GM18507 (cell line): ENCODE measurements at places on chromosomes 2 and 18.

DNA sequence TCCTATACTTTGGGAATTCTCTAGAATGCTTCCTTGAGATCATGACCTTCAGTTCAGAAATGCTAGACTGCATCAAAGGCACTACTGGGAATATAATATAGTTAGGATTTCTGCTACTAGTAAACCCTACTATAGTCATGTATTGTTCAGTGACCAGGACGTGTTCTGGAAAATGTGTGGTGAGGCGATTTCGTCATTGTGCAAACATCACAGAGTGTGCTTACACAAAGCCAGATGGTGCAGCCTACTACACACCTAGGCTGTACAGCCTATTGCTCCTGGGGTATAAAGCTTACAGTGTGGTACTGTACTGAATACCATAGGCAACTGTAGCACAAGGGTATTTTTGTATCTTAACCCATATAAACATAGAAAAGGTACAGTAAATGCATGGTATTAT lies 13.0 kb downstream of the CXCR4 start:
- DNase-seq, result no peak

- no peak for DNase-seq
Measured at GRCh38 chr2:106342831-106343251, 125.4 kb downstream of the RGPD3 start.

GRCh38 chr2:211204902-211205301 lies 648.5 kb downstream of the CPS1 start:
- DNase-seq, result no peak

- DNase-seq, result no peak
Measured at GRCh38 chr18:71485611-71486010, 1058.5 kb downstream of the CBLN2 start.

DNA sequence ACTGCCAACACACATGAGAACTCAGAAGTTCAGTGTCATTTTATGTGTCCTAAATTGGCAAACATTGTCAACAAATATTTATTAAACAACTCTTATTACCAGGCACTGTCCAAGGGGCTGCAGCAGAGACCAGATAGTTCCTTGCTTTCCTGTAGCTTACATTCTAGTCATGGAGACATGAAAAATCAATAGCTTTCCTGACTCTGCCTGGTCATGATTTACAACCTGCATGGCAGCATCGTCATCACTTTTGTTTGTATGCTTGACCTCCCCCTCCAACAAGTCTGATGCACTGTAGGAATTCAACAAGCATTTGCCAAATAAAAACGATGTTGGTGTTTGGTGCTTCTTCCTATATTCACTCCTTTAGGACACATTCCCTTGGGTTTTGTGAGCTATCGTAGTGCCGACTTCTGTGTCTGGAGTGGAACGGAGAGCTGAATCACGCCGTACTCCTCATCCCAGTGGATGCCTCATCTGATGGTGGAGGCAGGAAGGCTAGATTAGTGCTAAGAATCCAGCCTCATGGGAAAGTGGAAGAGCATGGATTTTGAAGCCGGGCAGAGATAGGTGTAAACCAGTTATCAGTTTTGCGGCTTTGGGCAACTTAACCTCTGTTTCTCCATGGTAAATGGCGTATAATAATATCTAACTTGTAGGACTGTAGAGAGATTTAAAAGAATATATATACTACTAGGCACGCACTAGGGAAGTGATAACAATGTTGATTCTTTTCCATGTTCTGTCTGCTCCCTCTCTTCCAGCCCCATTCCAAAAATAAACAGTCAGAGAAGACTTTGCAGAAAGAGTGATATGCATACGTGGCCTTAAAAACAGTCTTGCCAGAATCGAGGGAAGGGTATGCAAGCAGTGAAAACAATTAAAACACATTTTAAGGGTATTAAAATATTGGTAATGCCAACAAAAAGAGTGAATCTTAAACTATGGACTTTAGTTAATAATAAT lies 120.5 kb upstream of the ZFP36L2 start:
- no peak for DNase-seq

DNA sequence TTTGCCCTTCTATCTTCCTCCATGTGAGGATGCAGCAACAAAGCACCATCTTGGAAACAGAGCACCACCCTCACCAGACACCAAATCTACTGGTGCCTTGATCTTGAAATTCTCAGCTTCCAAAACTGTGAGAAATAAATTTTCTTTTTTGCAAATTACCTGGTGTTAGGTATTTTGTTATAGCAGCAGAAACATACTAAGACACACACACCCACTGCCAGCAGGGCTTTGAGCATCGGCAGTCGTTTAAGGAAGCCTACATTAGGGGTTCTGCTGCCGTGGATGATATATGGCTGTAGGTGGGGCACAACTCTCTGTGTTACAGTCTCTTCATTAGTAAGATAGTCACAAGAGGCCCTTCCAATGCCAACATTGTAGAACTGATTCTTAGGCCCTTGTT lies 20.7 kb upstream of the MFSD6 start:
- DNase-seq, result no peak

GRCh38 chr2:11408959-11409571 lies 56.9 kb downstream of the E2F6 start:
- no peak for DNase-seq

- no peak for DNase-seq
Measured at GRCh38 chr2:46778511-46778910, 137.1 kb downstream of the MCFD2 start.

DNA sequence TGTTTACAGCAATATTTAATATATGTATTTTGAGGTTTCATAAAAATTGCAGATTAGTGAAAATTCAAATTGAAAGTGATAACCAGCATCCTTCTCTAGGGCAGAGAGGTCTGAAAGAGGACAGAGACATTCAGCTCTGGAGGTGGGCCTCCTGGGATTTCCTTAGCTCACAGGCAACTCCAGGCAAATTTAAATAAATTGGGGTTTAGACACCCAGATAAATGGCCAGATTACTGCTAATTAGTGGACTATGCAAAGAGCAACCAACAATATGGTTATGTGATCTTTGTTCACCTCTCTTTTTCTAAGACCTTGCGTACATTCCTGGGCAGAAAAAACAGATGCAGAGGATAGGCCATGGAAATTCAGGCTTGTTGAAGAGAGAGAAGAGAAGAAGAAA lies 1282.8 kb upstream of the ACVR2A start:
- no peak for DNase-seq

GRCh38 chr2:19774805-19775176 lies 127.0 kb downstream of the TTC32 start:
- DNase-seq, result no peak

- DNase-seq, result peak; percentile 65
Measured at GRCh38 chr2:112884869-112885505, 26.0 kb upstream of the IL37 start.

- no peak for DNase-seq
Measured at GRCh38 chr2:68765739-68766375, 31.2 kb downstream of the ARHGAP25 start.

DNA sequence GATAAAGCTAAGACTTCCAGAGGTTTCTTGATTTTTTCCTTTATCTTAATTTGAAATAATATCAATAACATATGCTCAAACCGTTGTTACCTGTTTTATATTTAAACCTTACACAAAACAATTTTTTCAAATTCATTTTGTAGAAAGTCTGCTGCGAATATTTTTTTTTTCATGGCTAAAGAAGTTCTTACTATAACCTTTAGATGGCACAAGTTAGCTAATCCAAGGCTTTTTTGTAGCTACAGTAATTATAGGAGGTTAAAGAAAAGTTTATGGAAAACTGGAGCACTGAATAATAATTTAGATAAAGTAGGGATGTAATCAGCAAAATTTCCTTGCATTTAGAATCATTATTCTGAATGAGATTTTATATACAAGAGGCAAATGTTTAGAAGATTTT lies 78.0 kb upstream of the PNPT1 start:
- no peak for DNase-seq

DNA sequence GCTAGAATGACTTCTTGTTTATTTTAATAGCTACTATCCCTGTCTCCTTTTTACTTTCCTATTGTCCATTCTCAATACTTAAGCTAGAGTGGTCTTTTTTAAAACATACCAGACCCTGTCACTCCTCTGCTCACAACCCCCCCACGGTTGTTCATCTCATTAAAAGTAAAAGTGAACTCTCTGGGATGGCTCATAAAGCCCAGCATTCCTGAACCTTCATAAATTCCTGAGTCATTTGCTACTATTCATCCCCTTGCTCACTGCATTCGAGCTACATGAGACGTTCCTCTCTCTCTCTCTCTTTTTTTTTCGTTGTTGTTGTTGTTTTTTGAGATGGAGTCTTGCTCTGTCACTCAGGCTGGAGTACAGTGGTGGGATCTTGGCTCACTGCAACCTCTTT lies 148.7 kb upstream of the DSEL start:
- DNase-seq, result no peak

GRCh38 chr18:74097803-74098202 lies 49.8 kb downstream of the FBXO15 start:
- DNase-seq, result no peak

- no peak for DNase-seq
Measured at GRCh38 chr2:133884739-133885381, 316.6 kb upstream of the NCKAP5 start.

GRCh38 chr2:84896567-84896966 lies 8.9 kb upstream of the TMSB10 start:
- no peak for DNase-seq

DNA sequence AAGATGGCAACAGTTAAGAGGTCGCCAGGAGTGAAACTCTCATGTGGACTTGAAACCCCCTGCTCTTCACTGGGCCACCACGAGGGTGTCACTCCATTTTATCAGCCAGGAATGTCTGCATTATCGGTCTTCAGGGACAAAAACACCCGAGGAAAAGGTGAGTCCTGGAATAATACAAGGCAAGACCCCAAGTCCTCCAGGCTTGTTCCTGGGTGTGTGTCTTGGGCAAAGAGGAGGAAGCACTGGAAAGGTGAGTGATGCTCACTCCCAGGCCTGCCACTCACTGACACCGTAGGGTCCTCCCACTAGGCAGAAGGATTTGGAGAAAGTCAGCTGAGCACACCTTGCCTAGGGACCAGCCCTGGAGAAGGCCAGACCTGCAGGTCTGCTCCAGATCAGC lies 86.9 kb downstream of the LOXHD1 start:
- no peak for DNase-seq

DNA sequence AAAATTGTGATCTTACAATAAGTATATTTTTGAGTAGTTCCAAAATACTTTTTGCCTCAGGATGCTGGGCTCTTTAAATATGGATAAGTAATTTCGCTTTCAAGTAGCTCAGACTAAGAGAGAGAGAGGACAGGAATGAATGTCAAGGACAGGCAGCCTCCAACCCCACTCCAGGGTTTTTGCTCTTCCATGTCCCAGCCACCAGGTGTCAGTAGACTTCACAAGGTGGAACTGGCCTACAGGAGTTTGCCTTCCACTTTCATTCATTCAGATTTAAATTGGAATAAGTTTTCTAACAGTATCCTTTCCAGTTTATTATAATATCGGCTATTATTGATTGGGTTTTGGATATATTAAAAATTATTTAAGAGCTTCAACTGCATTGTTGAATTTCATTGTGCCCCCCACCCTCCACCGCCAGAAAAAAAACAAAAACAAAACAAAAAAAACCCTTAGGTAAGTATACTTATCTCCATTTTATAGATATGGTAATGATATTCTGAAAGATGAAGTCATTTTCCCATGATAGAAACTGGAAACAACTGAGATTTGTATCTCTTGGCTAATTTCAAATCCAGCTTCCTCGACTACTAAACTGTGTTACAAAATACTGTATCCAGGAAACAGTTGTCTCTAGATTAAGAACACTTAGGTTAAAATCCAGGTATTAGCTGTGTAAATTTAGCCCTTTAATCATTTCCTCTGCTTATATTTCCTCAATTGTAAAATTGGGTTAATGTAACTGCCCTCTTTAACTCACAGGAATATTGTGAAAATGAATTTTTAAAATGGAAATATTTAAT lies 793.1 kb downstream of the ERBB4 start:
- peak; percentile 8 for DNase-seq

DNA sequence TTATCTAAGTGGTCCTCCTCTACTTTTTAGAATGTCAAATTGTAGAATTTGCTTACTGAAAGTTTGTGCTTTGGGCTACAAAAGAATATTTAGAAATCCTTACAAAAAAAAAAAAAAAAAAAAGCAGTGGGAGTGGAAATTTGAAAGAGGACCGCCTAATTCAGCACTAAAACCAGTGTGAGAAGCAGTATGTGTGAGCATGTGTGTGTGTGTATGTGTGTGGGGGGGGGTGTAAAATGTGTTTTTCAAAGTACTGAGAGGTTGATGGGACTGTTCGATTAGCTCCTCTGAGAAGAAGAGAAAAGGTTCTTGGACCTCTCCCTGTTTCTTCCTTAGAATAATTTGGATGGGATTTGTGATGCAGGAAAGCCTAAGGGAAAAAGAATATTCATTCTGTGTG lies at the start of gene VIT:
Gene VIT (plus strand): TSS at position 175 of the 400 bp plus-strand sequence. CDS start 19,664 bp downstream, outside the sequence.
- no peak for DNase-seq

DNA sequence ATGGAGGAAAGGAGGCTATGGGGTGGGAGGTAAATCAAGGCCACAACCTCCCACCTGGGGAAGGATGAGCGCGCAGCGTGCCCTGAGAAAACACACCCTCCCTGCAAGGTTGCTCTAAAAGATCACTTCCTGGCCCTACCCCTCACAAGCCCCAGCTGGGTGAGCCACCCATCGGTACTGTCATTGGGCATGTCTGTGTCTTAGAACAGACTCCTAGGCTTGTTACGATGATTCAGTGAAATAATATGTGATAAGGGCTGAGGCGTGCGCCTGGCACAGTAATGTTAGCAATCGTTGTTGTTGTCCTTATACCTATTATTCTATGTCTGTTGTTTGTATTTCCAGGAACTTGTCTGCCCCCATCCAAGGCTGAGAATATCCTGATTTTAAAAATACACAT lies 175.1 kb downstream of the ZFP36L2 start:
- no peak for DNase-seq
